ENCODE measurements at places on chromosomes 12 and 14. TPM values are rescaled to one million over a fixed set of nuclear protein-coding genes. Genes with fewer than 3 reads are reported as not detected.

GRCh38 chr12:116692605-116693004 is 45.3 kb downstream of the SPRING1 start:
- DNase-seq: no peak

- no peak for DNase-seq
These were observed 1.7 kb upstream of the FLRT2 start for GRCh38 chr14:85528080-85528896.

DNA sequence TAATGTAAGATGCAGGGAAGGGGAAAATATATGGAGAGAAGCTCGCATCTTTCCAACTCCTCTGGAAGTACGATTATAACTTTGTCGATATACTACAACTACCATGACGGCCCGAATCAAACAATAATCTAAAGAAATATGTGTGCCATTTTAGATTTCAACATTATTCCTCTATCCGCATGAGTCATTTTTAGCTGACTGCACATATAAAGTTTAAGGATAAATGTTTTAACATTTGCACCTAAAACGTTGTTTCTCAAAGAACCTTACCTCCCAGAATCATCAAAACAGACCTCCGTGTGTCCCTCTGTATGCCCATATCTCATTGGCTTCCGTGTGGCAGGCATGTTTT is 482 bp downstream of the WDHD1 start:
- DNase-seq: no peak

The SIRT4 gene
- polyA plus RNA-seq: 1.5 TPM

The TRIM9 gene
- 0.17 TPM for polyA plus RNA-seq

DNA sequence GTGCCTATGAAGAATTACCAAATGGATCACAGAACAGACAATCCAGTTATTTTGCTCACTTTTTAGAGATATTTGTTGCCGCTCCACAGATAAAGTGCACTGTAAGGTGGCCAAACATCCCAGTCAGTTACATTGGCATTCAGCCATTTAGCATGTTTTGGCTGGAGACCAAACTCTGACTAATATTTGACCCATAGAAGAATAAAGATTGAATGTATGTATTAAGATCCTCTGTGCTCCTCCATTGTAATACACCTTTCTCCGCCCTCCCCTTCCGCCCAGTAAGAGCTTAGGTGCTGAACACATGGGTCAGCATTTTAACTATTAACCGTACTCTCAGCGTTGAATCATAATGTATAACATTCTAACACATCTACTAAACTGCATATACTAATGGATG is 163.4 kb downstream of the ANO6 start:
- DNase-seq: no peak

GRCh38 chr12:2185751-2186341 is 133.1 kb downstream of the CACNA1C start:
- no peak for DNase-seq

The ZNF385A gene
- polyA plus RNA-seq: 1.8 TPM

DNA sequence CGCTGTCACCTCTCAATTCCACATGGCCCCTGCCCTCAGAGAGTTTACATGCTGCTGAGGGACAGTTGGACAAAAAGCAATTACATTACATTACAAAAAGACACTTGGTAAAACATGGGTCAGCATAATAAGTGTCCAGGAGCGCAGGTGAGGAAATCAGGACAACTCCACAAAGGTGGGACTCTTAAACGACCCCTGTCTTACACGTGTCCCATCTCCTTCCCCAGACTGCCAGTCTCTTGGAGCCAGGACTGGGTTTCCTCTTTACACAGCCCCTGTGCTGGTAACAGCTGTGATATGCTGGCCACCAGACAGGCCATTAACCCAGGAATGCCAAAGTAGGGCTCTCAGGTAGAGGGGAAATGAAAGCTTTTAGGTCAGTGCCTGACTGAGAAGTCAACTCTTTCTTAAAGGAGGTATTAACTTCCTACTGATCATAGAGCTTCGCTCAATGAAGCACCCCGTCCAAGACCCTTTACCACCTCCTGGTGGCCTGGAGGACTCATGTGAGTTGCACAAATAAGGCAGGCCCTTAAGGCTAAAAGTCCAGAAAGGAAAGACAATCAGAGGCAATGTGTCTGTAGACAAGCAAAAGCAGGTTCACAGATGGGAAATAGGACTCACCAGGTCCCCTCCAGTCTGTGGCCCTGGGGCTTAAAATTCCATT is 55.5 kb downstream of the ANO2 start:
- no peak for DNase-seq

- peak; percentile 74 for DNase-seq
These were observed 574 bp downstream of the WNK1 start for GRCh38 chr12:752695-753610.

GRCh38 chr12:10739157-10740118 is 16.3 kb upstream of the YBX3 start:
- DNase-seq: no peak

DNA sequence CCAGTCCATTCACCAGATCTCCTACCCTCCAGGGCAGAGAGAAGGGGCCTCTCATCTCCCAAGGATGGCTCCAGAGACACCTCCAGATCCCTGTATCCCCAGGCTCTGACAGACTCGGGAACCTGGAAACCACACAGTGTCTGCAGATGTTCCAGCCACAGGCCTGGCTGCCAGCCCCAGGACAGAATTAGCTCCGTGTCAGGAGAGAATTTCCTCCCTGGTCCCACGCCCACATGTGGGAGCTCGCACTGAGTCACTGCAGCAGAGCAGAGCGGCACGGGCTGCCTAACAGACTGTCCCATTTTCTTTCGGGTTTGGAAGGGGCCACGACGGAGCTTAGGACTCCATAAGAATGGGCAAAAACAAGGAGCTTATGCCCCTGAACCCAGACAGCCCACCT is 33.6 kb downstream of the CMKLR1 start:
- DNase-seq: no peak

The FAR2 gene
- polyA plus RNA-seq: 1.5 TPM

GRCh38 chr12:13156277-13156676 is 40.2 kb upstream of the EMP1 start:
- DNase-seq: no peak

Measured in immature natural killer cell (primary cell).